Colonic mucosa (tissue), 4 donors: ENCODE measurements at places on chromosomes 4 and X. TPM values are rescaled to one million over a fixed set of nuclear protein-coding genes. Genes with fewer than 3 reads are reported as not detected.

PLAC8 gene
- 715 TPM for total RNA-seq

COL4A5 gene
- 2.7 TPM for total RNA-seq

P2RY8 gene
- total RNA-seq: 1.3 TPM

CT45A10 gene
- total RNA-seq: 0.49 TPM

RNF128 gene
- total RNA-seq: 41.5 TPM

TNIP3 gene
- total RNA-seq: 1.2 TPM

DNA sequence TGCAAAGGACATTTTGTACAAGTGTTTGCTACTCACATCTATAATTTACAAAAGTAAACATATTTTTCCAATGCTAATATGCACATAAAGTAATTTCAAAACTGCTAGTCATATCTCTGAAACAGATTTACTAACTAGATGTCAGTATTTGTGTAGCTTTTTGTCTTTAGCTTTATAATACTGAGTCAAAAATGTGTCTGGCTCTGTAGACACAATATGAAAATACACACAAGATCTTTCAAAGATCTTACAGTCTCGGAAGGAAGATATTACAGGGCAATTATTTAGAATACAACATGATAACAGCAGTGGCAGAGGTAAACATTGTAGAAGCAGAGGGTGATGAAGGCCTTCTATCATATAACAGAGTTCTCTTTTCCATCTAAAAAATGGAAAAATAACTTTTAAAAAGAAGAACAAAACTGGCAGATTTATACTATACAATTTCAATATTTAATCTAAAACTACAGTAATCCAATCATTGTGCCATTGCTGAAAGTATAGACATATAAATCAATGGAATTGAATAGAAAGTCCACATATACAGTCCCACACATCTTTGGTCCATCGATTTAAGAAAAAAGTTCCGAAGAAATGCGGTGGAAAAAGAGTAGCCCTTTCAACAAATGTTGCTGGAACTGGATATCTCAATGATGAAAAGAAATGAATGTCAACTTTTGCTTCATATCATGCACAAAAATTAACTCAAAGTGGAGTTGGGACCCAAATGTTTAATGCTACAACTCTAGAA lies 29.4 kb downstream of the ARAP2 start:
- DNase-seq: no peak

DNA sequence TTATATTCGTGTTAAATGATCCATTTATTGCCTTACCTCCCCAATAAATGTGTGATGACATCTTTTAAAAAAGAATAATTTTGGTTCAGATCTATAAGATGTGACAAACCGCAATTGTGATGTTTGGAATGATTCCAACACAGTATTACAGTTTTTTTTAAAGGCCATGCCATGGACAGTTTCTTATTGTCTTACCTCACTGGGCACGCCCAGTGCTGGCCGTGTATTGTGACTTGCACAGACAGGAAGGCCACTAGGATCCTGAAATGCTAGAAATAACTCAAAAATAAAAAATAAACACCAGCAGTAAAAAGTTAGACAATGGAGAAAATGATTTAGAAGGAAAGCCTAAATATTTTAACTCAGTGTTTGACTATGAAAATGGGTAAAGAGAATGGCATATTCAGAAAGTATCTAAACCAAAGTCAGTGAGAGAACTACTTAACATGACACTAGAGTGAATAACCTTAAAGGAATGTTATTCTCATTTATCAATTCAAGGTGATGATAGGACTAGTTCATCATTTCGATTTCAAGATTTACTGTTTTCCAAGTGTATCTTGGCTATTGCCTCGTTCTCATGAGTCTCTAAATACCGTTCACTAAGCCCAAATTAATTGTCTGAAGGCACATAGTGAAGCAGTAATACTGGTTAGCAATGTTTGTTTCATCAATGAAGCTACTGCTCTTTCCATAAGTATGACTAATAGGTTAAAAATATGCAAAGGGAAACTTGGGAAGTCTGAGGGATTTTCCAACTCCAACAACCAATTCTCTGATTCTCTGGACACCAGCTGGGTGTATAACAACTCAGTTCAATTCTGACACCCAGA lies 46.1 kb upstream of the VEGFC start:
- DNase-seq: no peak

- DNase-seq: no peak
Observed at GRCh38 chr4:3414421-3415279, 27.1 kb upstream of the HGFAC start.

DNA sequence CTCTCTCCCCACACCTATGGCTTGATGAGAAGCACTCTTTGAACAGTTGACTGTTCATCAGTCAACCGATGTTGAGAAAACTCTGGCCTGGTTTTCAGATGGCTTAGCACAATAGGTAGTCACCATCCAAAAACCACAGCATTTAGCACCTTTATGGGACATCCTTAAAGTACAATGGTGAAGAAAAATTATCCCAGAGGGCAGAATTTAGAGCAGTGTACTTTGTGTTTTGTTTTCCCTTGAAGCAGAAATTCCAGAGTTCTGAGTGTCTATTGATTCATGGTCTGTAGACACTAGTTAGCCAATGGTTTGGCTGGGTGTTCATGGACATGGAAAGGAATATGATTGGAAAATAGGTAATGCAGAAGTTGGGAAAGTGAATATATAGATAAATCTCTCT lies 487.0 kb downstream of the PDHA2 start:
- DNase-seq: no peak

- no peak for DNase-seq
Observed at GRCh38 chrX:150216716-150217115, 146.4 kb upstream of the MAMLD1 start.

GRCh38 chr4:65021737-65022136 lies 612.5 kb upstream of the TECRL start:
- no peak for DNase-seq

DNA sequence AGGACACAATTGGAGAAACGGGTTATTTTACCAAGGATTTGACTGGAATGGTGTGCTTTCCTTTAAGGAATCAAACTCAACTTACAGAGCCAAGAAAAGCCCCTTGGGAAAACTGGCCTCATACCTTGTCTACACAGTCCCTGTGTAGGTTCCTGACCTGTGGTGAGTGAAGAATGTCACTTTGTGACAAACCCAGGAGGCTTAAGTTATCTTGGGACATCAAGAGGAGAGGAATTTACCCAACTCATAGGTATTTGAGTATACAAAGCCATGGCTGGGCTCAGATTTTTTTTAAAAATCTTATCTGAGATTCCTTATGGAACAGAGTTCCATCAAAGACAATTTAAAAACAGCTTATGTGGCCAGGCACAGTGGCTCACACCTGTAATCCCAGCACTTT lies 112.1 kb downstream of the EIF4E start:
- no peak for DNase-seq

DNA sequence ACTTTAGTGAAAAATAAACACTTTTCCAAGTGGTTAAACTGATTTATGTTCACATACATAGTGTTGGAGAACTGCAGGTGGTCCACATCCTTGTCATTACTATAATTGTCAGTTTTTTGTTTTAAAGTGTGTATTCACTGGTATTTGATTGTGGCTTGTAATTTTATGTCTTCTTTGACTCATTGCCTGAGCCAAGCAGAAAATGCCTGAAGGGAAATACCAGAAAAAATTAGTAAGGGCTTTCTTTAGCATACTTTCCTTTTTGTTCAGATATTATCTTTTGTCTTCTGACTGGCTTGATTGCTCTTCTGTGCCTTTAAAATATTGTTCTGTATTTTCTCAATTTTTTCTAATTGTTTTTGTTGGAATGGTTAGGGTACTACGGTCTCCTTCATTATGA lies 981.3 kb downstream of the C4orf33 start:
- no peak for DNase-seq

DNA sequence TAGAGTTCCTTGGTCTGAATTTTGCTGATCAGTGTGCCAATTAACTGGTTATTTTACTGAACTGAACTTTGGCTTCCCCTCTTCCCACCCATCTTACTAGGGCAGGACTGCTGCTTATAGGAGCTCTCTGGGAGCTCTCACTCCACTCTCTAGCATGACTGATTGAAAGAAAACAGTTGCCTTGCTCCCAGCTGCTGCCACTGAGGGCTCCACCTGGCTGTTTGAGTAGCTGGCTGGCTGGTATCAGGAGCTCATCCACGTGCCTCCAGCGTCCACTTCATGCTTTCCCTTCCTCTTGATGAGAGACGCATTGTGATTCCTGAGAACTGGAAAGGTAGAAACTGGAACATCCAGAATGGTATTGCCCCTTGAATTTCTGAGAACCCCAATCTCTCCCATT lies 73.0 kb upstream of the KLHL13 start:
- DNase-seq: no peak

GRCh38 chrX:140822184-140822583 lies 112.6 kb downstream of the LINC00632 start:
- DNase-seq: no peak

DNA sequence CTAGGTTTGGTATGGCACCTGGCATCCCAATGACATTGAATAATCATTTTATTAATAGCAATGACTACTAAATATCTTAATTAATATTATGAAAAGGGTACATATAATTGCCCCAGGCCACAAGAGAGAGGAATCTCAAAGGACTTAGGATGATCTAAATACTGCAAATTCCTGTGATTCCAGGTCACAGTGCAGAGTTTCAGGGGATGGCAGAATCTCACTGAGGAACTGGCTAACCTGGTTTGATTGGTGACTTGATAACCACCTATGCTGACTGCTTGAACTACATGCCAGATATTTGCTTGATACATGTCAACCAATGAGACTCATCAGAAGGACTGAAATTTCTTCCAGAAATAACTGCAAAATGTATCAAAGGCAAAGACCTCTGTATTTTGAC lies 37.2 kb downstream of the BTC start:
- no peak for DNase-seq

DNA sequence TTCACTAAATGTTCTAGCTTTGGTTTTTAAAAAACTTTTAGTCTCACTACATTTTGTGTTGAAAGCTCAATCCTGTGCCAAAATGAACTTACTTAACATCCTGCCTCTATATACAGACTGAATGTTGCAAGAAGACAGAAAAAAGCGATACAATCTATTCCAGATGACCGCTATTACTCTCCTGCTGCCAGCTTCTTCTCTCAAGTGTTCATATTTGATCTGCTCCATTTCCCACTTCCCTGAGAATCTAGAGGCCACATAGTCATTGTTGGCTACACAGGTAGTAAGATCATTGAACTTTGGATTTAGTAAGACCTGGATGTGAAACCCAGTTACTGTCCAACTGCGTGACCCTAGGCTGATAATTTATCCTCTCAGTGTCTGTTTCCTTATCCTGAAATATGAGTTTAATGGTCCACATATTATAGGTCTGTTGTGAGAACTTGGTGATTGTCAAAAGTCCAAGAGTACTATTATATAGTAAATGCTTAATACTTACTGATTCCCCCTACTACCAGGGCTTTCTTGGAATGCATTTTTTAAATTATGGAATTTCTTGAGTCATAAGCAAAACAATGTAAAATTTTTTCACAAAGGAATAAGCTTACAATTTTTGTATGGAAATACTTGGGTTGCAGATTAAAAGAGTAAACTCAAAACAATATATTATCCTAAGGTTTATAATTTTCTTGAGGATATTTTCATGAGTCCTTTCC lies 976.8 kb upstream of the ADGRL3 start:
- DNase-seq: no peak

DNA sequence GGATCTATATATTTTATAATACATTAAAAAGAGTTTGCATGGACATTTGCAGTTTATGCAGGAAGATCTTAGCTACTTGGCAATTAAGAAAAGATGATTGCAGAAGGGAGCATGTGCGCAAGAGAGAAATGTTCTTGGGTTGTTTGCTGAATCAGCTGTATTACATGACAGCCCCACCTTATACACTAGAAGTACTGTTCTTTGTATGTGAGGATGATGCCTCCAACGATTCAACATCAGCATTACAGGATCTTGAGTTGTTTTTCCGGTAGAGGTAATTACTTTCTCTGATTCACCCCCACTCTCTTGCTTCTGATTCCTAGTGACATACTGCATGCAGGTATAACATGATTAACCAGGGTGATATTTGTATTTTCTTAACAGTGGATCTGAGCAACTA lies 140.8 kb downstream of the PCDH7 start:
- DNase-seq: no peak

DNA sequence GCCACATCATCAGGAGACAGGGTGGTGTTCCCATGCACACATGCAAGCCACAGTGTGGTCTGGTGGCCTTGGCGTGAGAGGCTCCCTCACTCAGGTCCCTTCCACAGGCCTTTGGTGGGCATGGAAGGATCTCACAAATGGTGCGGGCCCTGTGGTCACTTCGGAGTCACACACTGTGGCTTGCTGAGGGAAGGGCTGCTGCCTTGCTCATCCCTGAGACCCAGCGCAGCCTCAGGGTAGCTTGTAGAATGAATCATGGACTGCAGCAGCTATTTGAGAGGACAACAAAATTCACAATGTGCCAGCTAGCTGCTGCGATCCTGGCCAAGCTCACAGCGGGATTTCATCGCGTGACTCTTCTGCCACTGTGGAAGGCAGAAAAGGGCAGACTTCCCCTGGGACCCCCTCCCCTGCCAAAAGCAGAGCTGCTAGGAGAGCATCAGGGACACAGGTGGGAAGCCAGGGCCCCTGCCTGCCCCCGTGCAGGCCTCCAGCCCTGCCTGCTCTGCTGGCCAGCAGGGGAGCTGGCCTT lies 106.4 kb downstream of the ABLIM2 start:
- no peak for DNase-seq

DNA sequence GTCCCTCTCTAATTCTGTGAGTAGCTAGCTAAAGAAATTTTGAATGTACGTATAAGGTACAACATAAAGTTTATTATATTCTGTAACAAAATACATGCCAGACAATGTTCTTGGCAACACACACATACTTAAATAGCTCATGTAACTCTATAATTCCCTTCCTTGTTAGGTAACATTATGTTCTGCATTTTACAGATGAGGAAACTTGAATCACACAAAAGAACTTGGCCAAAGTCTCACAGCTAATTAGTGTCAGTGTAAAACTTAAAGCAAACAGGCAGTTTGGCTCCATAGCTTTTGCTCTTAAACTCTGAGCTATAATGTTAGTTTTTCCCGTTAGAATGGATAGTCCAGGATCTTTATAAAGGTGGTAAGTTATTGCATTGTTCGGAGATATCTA lies 1091.8 kb upstream of the SLIT2 start:
- no peak for DNase-seq

DNA sequence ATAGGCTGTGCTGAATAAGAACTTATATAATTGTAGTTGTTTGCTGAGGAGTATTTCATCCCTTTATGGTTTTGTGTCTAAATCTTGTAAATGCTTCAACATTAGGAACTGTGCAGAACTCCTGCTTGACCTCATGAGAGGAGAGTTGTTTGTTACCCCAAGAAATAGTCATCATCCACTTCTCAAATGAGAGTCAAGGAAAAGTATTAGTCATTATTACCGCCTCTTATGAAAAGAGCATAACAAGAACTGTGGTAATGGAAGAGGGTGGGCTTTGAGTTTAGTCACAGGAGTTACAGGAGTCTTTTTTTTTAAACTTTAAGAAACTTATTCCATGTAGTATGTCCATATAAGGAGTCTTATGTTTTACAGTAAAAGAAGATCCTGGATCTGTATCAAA lies 132.9 kb downstream of the RAP1GDS1 start:
- no peak for DNase-seq

DNA sequence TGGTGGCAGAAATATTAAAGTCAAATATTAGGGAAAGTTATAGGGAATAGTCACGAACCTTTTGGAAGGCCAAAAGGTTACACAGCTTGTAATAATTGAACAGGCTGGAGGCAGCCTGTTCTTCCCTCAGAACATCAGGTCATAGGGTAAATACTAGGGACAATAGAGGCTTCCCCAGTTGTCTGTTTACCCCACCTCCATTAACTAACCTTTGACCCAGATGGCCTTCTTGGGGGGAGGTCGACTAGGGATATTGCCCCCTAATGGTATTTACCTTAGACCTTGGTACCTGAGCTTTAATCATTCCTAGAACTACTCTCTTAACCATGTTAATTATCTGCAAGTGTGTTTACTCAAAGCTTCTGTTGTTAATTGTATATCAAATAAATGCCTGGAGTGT lies 26.0 kb downstream of the C4orf17 start:
- no peak for DNase-seq
